Stimulated activated CD8-positive, alpha-beta memory T cell treated with anti-CD3 and anti-CD28 coated beads, Interleukin-7, amount 100 ng/mL, for 1 hour (primary cell): ENCODE measurements at places on chromosomes 4 and X.

- DNase-seq = no peak
Observed at GRCh38 chr4:84477738-84478137, 21.4 kb downstream of the NKX6-1 start.

GRCh38 chr4:158817562-158818296 lies 48.9 kb downstream of the FNIP2 start:
- DNase-seq = no peak

GRCh38 chrX:151954730-151955129 lies 19.7 kb downstream of the GABRE start:
- DNase-seq = no peak

GRCh38 chrX:123399709-123400108 lies 215.6 kb downstream of the GRIA3 start:
- DNase-seq = no peak

DNA sequence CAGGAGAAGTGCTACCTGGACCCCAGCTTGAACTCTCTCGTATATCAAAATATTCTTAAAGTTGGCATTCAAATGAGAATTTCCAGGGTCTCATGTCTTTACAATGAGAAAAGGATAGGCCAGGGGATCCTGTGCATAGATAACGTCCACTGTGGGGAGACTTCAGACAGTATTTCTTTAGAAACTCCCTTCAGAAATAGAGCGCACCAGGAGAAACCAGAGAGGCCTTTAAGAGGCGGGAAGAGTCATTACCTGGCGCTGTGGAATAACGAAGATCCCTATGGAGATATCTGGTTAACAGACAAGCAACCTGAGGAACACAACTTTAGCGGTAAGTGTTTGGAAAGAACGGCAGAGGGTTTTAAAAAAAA lies 600 bp downstream of the RADX start:
- no peak for DNase-seq

- no peak for DNase-seq
Observed at GRCh38 chr4:160709546-160709945, 1454.3 kb downstream of the FSTL5 start.

DNA sequence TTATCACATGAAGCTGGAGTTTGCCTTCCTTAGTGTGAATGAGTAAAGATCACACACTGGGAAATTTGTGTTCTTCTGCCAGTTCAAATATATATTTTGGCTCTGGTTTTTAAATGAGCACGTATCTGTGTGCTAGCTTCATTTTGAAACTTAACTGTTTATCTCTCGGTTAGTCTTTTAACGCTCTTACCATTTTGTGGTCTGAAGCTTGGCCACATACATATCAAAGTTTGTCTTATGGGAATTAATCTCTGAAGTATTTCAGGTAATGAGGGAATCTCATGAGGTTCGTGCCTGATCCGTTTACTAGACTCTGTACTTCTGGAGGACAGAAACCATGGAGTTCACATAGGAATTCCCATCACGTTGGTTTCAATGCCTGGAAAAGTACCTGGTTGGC lies 13.8 kb downstream of the ATP10D start:
- DNase-seq = no peak

GRCh38 chr4:116374815-116375214 lies 710.6 kb downstream of the TRAM1L1 start:
- no peak for DNase-seq

DNA sequence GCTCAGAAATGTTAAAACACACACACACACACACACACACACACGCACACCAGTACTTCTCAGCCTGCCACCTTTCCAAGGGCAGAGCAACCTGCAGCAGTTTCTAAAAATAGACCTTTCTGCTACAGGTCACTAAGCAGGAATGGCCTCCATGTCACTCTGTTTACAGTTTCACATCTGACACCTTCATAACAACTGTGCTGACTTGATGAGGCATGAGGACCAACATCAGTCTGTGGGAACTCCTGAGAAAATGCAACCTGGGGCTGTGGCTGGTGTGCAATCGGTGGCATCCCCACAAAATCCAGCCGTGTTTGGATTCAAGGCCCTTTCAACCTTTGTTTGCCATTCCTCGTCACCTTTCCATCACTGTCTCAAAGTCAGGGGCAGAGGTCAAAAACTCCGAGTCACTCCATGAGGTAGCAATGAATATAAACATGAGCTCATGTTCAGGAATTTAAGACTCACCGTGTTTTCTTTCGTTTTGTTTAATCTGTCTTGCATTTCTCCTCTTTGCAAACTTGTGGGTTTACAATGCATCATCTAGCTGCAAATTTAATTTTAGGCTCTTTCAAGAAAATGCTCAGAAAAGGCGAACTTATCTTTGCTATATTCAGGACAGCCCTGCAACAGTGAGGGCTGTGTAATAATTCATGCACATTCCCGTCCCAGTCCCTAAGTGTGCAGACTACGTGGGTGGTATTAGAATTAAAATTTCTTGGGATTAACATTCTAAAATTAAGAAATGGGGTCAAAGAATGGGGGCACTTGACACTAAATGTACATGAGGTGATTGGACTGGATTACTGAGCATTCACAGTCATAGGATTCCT lies 135.3 kb downstream of the SHROOM3 start:
- DNase-seq = no peak

DNA sequence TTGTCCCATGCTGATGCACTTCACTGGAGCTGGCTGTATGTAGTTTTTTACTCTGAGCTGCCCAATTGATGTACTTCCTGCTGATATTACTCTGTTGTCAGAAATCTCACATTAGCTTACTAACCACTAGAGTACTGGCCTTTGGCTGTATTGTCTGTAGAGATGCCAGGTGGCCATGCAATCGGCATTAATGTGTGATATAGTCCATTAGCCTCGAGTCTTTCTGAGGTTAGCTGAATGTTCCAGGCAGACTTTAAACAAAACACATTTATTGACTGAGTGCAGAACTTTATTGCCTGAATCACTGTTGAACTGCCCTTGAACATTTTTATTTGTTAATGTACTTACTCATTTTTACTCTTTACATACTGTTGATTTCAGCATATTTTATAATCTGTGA lies 335.2 kb downstream of the PCDH10 start:
- DNase-seq = no peak

DNA sequence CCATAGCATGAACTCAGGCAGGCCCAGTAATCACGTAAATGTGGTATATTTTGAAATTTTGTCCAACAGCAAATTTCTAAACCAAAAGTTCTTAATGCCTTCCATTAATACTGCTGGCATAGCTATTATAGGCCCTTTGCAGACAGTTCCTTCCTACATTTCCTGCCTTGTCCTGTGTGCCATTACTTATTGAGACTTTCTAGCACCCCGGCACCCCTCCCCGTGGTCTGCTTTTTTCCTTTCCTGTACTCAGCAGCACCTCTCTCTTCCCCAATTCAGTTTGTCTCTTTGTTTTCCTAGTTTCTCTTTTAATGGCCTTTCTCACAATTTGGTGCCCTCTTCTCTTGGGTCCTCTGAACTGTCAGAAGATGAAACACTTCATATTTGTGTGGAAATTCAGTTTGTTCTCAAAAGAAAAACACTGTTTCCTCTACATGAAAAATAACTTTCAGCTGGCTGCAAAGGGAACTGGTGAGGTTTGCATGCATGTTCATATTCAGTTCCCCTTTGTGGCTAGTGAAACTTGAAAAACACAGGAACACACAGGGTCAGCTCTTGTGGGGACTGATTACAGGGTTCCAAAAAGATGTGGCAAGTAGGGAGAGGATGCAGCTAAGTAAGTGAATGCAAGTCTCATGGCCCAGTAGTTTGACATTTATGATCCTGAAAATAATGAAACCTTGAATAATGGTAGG lies 17.1 kb downstream of the GPR34 start:
- no peak for DNase-seq

GRCh38 chr4:43277003-43277402 lies 384.5 kb downstream of the GRXCR1 start:
- no peak for DNase-seq

GRCh38 chr4:102411408-102411807 lies 66.1 kb upstream of the SLC39A8 start:
- no peak for DNase-seq

DNA sequence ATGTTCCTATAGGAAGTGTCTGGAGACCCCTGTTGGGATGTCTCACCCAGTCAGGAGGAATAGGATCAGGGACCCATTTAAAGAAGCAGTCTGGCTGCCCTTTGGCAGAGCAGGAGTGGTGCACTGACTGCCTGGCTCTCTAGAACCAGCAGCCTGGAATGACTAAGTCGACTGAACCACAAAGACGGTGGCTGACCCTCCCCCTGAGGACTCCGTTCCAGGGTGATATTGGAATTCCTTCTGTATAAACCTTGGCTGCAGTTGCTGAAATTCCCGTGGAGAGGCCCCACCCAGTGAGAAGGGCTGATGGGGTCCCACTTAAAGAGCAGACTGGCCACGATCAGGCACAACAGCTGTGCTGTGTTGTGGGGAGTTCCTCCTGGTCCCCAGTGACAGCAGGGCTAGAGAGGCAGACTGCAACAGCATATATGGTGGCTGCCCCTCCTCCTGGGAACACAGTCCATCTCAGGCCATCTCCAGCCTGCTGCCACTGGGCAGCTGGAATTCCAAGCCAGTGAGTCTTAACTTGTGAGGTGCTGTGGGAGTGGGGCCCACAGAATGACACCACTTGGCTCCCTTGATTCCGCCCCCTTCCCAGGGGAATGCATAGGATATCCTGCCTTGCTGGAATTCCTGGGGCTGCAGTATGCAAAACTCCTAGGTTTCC lies 41.8 kb upstream of the RLIM start:
- DNase-seq = no peak

DNA sequence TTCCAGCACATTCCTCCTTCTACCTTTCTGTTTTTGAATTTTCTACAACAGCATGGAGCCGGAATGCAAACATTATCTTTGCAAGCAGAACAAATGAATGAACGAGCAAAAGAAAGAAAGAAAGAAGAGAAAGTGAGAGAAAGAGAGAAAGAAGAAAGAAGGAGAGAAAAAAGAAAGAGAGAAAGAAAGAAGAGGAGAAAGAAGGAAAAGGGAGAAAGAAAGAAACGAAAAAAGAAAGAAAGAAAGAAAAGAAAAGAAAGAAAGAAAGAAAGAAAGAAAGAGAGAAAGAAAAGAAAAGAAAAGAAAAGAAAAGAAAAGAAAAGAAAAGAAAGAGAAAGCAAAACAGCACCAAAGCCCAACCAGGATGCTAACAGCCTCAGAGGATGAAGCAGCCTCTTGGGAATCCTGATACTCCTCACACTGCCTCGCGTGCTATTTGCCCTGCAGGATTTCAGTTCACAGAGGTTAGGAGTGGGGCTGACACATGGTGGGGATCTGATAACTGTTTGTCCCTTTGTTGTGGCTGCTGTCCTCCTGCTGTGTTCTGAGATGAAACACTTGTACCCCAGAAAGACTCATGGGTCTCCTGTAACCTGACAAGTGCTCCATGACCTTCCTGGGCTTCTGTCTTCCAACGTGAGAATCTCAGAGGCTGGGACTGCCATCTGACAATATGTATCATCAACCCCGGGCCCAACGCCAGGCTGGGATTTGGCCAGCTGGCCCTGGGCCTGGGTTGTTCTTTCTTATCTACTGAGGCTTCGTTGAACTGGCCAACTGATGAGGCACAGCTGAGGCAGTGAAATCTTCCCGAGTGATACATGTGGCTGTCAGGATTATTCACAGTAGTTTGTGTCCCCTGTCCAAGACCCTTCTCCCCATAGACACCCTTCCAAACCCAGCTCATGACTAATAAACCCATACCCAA lies 61.0 kb downstream of the SEPSECS start:
- DNase-seq = no peak

- DNase-seq = no peak
Observed at GRCh38 chrX:22063284-22063683, 31.2 kb downstream of the PHEX start.

DNA sequence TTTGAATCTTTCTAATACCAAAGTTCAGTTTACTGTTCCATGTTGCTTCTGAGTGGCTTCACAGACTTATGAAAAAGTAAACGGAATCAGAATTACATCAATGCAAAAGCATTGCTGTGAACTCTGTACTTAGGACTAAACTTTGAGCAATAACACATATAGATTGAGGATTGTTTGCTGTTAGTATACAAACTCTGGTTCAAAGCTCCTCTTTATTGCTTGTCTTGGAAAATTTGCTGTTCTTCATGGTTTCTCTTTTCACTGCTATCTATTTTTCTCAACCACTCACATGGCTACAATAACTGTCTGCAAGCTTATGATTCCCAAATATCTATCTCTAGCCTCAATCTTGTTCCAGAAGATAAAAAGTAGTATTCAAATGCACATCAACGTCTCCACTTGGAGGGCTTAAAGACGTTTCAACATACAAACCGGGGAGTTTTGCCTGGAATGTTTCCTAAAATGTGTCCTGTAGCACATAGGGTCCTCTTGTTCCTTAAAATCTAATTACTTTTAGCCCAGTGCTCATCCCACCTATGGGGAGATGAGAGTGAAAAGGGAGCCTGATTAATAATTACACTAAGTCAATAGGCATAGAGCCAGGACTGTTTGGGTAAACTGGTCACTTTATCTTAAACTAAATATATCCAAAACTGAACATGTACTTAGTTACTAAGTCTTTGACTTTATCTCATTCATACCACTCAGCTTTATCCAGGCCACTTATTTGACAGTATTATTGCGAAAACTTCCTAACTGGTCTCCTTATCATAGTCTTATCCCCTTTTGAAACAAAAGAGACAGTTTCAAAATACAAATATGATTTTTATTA lies 3.6 kb upstream of the AFP start:
- DNase-seq = no peak

GRCh38 chr4:102537269-102537668 lies 36.1 kb downstream of the NFKB1 start:
- no peak for DNase-seq

GRCh38 chr4:87330761-87331160 lies 8.1 kb upstream of the HSD17B13 start:
- DNase-seq = no peak

GRCh38 chr4:183348706-183349659 lies 26.8 kb upstream of the CLDN24 start:
- DNase-seq = no peak

- DNase-seq = no peak
Observed at GRCh38 chr4:125123570-125124109, 191.1 kb upstream of the FAT4 start.

DNA sequence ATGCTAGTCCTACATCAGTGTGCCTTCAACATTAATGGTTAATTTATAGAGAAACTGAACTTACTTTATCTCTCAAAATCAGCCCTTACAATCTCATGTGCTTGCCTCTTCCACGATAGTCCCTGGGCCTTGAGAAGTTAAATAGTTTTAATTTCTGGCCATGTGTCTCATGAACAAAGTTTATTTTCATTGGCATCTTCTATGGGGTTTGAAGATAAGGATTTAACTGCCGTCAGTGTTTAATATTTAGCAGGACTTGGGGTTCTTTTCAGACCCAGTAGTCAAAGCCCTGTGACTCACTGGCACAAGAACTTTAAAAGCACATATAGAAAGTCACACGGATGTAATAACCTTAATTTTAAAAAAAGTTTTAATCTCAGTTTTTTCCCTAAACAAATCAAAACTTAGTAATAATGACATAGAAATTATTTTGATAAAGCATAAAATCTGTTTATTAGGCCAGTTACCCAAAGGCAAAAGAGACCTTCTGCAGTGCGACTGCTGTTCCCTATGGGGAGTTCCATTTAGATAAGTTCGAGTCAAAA lies 10.1 kb upstream of the MPP1 start:
- no peak for DNase-seq

GRCh38 chr4:109171070-109171469 lies 131.4 kb downstream of the COL25A1 start:
- no peak for DNase-seq
